HFFc6 (cell line): ENCODE measurements at places on chromosomes 2 and 18.

DNA sequence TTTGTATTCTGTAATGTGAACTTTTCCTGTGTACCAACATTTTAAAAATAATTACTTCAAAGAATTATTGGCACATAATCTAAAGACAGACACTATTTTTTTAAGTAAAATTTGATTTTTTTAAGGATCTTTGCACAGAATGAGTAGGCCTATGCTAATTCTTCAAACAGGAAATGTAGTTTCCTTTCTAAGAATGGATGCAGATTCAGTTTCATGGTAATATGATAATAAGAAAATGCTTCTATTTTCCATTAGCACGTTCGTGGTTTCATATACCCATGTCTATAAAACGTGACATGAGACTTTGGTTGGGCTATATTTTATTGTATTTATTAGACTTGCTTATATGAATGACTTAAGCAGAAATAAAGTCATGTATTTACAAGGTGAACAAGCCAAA lies 191.8 kb upstream of the RBBP8 start:
- H3K36me3 ChIP-seq: no peaks in the 10 kb centered on the region
- DNase-seq: no peak
- H3K4me1 ChIP-seq: no peaks in the 10 kb centered on the region
- H3K27me3 ChIP-seq: peaks cover 8% of the 10 kb centered on the region
- H3K27ac ChIP-seq: no peak overlapping the region

- no peaks in the 10 kb centered on the region for H3K36me3 ChIP-seq
- peak overlapping the region; percentile 87; the same call in 1 of the 2 replicates for H3K27ac ChIP-seq
- DNase-seq: no peak
- H3K4me3 ChIP-seq: no peak overlapping the region
- peaks cover 10% of the 10 kb centered on the region for H3K27me3 ChIP-seq
- peaks cover 39% of the 10 kb centered on the region for H3K4me1 ChIP-seq
Observed at GRCh38 chr2:238685713-238686112, 162.2 kb upstream of the TWIST2 start.

DNA sequence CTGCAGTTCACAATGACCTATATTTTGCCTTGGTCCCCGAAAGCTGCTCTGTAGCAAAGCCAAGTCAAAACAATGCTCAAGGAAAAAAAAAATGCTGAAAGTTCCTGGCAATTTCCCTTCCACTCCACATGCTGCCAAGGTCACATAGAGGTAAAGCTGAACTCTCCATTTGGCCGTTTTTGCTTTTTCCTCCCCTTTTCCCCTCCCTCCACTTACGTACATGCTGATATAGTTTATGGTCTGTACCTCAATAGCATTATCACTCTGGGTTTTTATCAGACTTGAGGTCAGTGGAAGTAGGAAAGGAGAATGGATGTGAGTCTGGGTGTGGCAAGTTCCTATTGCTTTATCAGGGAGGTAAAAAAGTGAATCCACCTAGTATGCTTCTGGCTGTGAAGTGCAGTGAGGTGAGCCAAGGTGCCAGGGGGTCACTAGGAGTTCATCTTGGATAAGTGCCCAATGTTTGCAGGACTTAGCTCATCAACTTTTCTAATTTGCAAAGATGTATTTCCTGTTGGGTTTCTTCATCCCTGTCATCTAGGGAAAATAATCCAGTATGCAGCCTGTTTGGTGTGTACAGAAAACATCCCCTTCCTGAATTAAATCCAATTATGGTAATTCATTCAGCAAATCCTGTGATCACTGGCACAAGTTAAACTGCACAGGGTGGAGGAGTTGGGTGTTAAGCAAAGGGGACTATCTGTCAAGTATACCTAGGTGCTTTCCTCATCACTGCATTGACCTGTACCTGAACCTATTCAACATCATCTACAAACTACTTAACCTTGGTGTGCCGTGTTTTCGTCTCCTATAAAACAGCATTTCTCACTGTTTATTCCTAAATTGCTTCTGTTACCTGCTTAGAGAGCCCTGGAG lies 124.3 kb upstream of the CYP26B1 start:
- no peak overlapping the region for H3K4me3 ChIP-seq
- peaks cover 20% of the 10 kb centered on the region for H3K4me1 ChIP-seq
- peaks cover 1% of the 10 kb centered on the region; the same call in 1 of the 2 replicates for H3K27me3 ChIP-seq
- H3K36me3 ChIP-seq: no peaks in the 10 kb centered on the region

- no peaks in the 10 kb centered on the region for H3K4me1 ChIP-seq
- no peak overlapping the region for H3K27ac ChIP-seq
- DNase-seq: no peak
- H3K27me3 ChIP-seq: peaks cover 25% of the 10 kb centered on the region
- no peak overlapping the region for H3K4me3 ChIP-seq
- no peaks in the 10 kb centered on the region for H3K36me3 ChIP-seq
Observed at GRCh38 chr2:98404556-98405250, 40.0 kb upstream of the INPP4A start.

DNA sequence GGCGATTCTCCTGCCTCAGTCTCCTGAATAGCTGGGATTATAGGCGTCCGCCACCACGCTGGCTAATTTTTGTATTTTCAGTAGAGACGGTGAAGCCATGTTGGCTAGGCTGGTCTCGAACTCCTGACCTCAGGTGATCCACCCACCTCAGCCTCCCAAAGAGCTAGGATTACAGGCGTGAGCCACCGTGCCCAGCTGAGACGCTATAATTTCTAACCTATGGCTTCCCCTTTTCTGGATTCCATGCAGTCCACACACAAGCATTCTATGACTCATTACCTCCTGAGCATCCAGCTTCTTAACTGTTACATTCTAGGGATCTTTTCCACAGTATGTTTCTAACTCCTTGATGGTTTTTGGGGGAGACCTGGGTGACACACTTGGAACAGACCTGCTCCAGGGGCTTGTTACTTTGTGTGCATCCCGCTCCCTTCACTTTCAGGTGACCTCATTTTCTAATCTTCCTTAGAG lies 11.8 kb upstream of the KCMF1 start:
- DNase-seq: peak; percentile 77
- peak overlapping the region; percentile 40 for H3K4me3 ChIP-seq
- H3K36me3 ChIP-seq: peaks cover 26% of the 10 kb centered on the region

GRCh38 chr2:223026357-223027110 lies 25.5 kb upstream of the KCNE4 start:
- H3K27ac ChIP-seq: peak overlapping the region; percentile 71
- no peaks in the 10 kb centered on the region for H3K27me3 ChIP-seq
- peaks cover under 1% of the 10 kb centered on the region for H3K36me3 ChIP-seq
- H3K4me3 ChIP-seq: no peak overlapping the region
- no peak for DNase-seq
- H3K4me1 ChIP-seq: peaks cover 22% of the 10 kb centered on the region

DNA sequence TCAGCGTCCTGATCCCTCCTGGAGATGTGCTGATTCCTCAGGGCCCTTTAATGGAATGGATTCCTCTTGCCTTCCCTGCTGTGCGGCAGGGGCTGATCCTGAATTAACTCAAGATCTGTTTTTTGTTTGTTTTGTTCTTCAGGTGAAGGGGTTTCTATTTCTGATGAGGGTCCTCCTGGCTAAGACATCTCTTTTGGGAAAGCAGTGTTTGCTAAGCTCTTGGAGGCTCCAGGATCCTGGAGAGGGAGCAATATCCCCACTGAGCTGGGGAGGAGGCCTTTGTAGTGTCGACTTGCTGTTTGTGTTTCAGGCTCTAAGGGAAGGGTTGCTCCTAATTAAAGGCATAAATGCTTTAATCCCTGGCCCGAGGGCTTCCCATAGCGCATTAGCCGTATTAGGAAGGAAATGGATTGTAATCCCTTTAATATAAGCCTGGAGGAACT lies 65.3 kb upstream of the FOXI3 start:
- peaks cover 20% of the 10 kb centered on the region for H3K27me3 ChIP-seq
- no peak for DNase-seq
- no peaks in the 10 kb centered on the region for H3K36me3 ChIP-seq
- no peak overlapping the region for H3K4me3 ChIP-seq
